ENCODE measurements at places on chromosomes 3 and 15.

DNA sequence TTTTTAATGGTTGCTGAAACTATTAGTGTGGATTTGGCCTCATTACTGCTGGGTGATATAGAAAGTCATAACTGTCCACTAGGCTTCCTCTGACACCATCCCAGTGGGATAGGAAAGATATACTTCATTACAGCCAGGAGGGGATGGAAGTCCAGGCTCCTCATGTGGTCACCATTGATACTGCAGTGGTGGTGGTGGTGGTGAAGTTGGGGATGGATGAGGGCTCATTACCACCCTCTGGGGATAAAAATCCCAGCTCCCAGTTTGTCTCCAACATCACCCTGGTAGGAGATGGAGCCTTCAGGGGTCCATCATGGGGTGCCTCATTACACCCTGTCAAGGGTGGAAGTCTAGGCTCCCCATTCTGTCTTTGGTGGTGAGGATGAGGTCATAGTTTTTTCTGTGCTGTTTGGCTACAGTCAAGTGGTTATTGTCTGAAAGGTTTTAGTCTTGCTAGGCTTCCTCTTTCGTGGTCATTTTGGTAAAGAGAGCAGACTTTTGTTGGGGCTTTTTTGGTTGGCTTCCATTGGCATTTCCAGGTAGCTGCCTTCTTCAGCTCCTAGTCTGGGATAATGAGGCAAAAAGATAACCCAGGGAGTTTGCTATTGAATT is 30.1 kb upstream of the FILIP1L start:
- no peak for DNase-seq

GRCh38 chr3:23805210-23805632 is 534 bp upstream of the UBE2E1 start:
- DNase-seq = no peak

GRCh38 chr3:197700095-197700494 is 36.6 kb downstream of the RUBCN start:
- no peak for DNase-seq

GRCh38 chr3:117618462-117618861 is 908.9 kb downstream of the TUSC7 start:
- DNase-seq = no peak

DNA sequence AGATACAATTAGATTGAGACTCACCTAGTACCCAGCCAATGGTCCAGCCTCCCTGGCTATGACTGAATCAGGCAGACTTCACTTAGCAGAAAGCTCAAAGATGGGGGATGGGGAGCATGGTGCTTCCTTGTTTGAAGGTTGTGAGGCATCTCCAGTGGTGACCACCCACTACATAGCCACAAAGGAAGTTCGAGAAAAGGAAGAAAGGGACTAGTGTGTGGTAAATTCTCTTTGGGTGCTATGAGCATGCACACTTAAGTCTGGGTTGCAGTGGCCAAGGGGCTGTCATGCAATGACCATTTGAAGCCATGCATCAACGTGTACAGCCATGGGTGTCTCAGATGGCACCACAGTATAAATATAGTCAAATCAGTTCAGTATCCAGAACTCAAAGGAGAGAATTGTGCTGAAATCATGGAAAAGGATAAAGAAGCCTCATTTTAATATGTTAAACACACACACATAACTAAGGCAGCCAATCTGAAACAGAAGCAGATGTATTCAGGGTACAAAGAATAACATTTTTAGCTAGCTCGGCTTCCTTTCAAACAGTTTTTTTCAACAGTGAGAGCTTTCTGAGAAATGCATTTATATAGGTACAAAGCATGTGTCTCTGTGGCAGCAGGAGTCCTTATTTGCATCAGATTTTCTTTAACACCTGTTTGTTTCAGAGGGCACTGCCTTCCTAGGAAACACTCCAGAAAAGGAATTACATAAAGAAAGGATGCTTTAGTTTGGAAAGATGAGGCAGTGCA is 275.5 kb downstream of the GAP43 start:
- DNase-seq = no peak

DNA sequence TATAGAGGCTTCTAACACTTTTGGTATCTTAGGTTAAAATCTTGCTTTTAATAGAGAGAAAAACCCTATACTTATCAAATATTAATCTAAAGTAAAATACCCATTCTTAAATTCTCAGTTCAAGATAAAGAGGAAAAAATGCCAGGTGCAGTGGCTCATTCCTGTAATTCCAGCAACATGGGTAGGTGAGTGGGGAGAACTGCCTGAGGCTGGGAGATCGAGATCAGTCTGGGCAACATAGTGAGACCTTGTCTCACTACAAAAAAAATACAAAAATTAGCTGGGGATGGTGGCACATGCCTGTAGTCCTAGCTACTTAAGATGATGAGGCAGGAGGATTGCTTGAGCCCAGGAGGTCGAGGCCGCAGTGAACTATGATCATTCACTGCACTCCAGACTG is 135.8 kb downstream of the CLASP2 start:
- no peak for DNase-seq

GRCh38 chr3:101512396-101512645 is 691 bp downstream of the SENP7 start:
- no peak for DNase-seq

DNA sequence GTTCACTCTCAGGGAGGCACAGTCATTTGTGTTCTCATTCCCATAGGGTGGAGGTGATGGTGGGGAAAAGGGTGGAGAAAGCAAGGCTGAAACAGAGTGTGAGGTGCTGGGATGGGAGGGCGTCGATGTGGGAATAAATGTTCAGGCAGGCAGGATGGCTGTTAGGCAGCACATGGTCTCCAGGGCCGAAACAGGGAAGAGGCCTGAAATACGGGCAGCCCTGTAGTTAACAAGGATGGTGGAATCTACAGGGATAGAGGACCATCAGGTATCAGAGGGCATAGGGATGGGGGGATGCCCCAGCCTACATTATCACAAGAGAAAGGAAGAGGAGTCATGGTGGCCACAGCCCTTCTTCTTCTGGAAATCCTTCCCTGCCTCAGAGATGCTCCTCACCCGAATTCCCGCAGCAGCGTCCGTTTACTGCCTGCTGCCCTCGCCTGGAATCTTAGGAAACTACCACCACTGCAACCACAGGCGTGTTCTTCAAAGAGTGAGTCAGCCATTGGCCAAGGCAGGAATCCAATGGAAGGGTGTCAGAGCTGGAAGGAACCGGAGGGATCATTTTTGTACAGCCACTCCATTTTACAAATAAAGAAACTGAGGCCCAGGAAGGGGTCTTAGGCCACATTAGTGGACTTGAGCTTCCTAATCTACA is 49.7 kb upstream of the POMGNT2 start:
- peak; percentile 67 for DNase-seq

DNA sequence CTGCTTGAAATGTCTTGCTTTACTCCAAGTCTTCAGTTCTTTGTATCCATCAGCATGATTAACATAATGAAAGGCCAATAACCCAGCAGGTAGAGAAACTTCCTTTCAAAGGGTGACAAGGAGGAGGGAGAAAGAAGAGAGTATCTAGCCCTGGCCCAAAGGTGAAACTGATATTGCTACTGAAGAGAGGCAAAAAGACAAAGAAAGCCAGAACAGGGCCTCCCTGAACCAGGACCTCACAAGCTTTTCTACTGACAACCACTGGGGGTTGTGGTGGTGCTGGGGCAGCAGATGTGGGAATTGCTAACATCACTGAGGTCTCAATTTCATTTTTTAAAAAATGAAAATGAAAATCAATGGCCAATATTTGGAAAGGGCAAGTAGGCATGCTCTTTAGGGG is 234.1 kb downstream of the RSL24D1 start:
- DNase-seq = no peak

- no peak for DNase-seq
These were observed 81.4 kb downstream of the IQSEC1 start for GRCh38 chr3:12991861-12992281.

GRCh38 chr3:142808103-142808917 is 80.6 kb downstream of the PCOLCE2 start:
- no peak for DNase-seq
